ENCODE measurements at places on chromosomes 6 and 20.

- DNase-seq = no peak
Measured at GRCh38 chr6:2429032-2429431, 183.6 kb upstream of the GMDS start.

DNA sequence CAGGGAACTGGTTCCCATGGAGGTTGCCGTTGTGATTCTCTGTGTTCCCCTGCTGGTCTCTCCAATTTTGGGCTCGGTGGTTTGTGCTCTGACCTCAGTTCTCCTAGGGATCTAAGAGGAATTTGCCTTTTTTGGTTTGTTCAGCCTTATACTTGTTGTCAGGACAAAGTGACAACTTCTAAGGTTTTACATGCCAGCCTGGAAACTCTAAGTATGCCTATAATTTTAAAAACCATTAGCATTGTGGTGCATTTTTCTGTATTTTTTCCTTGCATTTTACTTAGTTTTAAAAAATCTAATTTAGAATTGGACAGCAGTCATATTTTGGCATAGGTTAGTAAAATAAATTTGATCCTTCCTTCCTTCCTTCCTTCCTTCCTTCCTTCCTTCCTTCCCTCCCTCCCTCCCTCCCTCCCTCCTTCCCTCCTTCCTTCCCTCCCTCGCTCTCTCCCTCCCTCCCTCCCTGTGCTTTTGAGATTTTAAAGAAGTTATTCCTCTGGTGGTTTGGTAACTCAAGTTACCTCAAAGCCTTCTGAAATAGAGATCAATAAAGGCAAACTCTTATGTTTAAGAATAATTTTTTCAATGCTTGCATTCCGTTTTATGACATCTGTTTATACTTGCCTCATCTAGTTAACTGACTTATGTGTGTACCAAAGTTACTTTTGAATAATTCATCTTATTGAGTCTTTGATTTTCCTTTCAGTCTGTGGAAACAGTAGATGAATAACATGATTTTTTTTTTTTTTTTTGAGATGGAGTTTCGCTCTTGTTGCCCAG, 141.3 kb upstream of the RGS17 start:
- DNase-seq = no peak

DNA sequence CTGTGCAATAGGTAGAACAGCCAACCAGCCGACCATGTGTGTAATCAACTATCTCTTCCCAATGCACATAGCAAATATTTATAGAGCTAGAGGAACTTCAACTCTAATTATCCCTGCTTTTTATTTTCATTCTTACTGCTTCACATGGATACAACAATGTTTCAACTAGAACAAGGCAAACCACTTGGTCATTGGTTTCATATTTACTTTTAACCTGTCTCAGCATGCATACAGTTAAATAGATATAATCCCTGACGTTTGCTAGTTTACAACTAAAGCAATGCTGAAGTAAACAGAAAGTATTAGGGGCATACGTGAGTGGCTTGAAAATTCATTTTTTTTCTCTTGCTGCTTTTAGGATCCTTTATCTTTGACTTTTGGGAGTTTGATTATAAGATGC, 318.5 kb upstream of the MAP3K7 start:
- no peak for DNase-seq

DNA sequence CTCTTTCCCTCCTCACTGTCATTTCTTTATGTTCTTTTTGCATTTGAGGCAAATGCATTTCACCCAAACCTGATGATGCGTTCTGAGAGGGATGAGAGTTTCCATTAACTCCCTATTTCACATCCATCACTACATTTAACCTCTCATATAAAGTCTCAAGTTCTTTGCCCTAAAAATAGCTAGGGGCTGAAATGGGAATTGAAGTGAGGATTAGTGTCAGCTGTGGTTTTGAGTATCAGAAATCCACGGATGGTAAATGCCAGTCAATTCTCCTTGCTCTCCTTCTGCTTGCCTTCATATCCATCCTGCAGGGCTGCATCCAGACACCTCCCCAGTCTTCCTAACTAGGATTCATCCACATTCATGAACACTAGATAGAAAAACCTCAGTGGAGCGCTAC, 10.0 kb upstream of the DTNBP1 start:
- peak; percentile 24 for DNase-seq

DNA sequence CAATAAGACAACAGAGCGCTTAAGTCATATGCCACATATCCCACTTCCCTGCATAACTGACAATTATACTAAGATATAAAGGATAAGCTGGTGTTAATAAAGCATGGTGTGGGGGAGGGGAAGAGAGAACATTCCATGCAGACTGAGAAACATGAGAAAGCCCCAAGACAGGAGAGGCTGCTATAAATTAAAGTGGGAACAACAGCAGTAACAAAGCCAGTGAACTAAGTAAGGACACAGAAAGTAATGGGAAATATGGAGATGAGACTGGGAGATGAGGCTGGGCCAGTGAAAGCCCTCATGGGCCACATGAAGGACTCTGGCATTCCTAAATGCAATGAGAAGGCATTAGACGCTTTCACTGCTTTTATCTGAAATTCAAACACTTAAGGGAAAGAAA, 41.3 kb downstream of the SESN1 start:
- DNase-seq = no peak

DNA sequence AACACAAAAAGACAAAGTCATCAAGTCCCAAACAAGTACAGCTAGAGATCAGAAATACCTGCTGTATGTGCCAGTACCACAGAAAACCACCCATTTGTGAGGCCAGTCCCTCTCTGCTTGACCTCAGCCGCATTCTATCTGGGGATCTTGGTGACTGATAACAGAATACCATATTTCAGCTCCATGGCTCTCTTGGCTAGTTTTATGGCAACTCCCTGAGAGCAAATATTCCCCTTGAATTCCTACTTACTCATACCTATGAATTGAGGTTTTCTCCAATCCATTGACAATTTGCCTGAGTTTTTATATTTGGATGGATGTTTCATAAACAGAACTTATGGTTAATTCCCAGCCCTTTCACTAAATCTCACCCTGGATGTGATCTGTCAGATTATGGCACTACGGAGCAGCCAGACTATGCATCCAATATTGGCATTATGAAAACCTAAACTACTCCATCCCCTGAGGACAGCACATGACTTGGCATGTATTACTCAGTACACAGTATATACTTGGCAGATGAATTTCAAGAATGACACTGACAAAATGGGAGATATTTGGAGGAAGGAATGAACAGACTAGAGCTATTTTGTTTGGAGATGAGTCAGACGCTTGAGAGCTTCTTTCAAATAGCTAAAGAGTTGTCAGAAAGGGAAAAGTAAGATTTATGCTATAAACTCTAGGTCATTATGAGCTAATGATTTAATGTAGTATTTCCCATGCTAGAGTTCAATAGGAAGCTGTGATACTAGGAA, 95.7 kb downstream of the PRDM1 start:
- DNase-seq = peak; percentile 12

GRCh38 chr20:3412600-3413392, 5.3 kb upstream of the DNAAF9 start:
- no peak for DNase-seq

GRCh38 chr6:157688960-157689599, 134.0 kb upstream of the SNX9 start:
- DNase-seq = peak; percentile 86

GRCh38 chr6:112874881-112875280, 527.8 kb downstream of the RFPL4B start:
- no peak for DNase-seq

GRCh38 chr20:41393705-41394066, 27.1 kb upstream of the EMILIN3 start:
- peak; percentile 71 for DNase-seq

- DNase-seq = no peak
Measured at GRCh38 chr6:110852773-110853172, 21.8 kb upstream of the AMD1 start.

GRCh38 chr6:153087436-153087835, 43.6 kb downstream of the RGS17 start:
- no peak for DNase-seq

- no peak for DNase-seq
Measured at GRCh38 chr6:33490621-33491020, 36.2 kb downstream of the ZBTB9 start.

DNA sequence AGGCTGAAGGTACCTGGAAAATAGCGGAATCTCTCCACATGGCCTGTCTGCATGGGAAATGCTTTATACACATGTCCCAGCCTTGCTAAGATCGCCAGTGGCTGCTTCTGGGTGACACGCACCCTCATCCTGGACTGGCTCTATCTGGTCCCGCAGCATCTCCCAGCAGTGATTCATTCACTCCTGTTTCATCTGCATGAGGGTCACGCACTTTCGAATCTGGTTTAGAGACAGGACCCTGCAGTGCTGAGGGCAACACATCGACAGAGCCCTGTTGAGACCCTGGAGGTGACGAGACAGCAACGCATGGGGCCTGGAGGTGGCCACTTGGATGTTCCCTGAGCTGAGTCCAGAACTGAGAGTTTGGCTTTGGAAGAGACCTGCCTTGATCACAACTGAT, 136.5 kb downstream of the SMOC2 start:
- DNase-seq = no peak

DNA sequence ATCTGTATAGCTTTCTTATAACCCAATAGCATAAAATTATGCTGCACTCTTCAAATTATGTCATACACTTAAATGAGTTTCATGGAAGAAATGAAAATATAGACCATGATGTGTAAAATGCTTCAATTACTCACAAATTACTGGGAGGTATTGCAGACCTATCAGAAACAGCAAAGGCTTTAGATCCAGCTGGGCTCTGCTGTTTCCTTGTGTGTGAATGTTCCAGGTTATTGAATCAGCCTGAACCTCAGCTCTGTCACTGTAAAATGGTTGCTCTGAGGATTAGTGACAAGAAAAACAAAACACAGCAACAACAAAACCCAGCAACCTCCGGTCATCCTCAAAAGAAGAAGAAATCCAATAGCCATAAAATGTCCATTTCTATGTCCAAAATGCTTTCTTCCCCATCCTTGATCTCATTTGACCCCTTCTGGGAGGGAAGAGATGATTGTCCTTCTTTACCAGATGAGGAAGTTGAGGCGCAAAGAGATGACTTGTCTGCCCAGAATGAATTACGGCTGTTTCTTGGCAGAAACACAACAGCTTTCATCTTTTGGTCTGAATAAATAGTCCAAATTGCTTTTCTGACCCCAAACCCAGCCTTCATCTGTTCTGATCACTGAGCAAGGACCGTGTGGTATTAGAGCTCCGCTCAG, 42.2 kb upstream of the TGM6 start:
- DNase-seq = peak; percentile 14

DNA sequence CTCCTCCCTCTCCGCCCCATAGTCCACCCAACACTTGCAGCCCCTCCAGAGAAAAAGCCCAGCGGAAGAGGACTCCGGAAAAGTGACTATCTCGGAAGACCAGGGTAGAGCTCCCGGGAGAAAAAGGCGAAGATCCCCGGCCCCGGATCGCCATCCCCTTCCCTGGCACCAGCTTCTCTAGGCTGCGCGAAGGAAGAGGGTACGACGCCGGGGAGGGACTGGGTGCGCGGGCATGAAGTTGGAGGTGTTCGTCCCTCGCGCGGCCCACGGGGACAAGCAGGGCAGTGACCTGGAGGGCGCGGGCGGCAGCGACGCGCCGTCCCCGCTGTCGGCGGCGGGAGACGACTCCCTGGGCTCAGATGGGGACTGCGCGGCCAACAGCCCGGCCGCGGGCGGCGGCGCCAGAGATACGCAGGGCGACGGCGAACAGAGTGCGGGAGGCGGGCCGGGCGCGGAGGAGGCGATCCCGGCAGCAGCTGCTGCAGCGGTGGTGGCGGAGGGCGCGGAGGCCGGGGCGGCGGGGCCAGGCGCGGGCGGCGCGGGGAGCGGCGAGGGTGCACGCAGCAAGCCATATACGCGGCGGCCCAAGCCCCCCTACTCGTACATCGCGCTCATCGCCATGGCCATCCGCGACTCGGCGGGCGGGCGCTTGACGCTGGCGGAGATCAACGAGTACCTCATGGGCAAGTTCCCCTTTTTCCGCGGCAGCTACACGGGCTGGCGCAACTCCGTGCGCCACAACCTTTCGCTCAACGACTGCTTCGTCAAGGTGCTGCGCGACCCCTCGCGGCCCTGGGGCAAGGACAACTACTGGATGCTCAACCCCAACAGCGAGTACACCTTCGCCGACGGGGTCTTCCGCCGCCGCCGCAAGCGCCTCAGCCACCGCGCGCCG, 822 bp downstream of the FOXQ1 start:
- peak; percentile 26 for DNase-seq

GRCh38 chr20:5845681-5846615, 95.7 kb downstream of the SHLD1 start:
- DNase-seq = peak; percentile 62

DNA sequence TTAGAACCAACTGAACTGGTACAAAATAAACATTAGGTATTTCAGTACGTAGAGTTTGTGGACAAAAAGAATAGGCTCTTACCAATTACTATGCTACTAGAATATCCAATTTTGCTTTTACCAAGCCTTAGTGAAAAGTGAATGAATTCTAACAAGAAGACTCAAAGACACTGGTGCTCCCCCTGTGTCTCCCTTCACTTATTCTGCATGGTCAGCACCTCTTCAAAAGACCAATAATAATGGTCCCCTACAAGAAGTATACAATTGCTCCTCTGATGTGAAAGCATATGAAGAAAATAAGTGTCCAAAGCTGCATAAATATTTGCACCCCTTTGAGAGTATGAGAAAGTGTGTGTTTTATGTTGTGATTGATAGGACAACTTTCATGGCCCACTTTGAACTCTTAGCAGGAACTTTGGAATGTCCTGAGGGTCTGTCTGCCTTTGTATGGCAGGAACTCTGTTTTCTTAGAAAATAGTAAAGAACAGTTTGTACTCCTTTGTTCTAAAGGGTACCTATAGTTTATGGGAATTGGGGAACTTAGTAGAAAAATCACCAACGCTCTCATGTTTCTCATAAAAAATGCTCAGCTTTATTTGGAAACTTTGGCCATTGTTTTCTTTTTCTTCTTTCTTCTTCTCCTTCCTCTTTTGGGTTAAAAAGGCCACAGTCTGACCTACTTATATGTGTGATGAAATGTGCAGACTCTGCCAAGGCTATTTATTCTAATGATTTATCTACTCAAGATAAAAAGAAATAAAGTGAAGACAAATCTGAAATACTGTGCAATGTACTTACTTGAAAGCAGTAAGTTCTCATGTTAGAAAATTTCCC, 352.4 kb downstream of the LAMA2 start:
- peak; percentile 53 for DNase-seq

DNA sequence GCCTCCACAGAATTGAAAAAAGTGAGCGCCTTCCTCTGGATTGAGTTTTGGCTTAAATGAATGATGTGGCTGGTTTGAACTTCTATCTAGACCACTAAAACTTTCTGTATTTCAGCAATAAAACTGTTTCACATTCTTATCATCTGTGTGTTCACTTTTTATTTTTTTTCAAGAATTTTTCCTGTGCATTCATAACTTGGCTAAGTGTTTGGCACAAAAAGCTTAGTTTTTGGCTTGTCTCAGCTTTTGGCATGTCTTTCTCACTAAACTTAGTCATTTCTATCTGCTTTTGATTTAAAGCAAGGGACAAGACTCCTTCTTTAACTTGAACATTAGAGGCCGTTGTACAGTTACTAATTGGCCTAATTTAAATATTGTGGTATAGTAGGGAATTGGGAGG, 1015.1 kb downstream of the EPHA7 start:
- peak; percentile 91 for DNase-seq

- peak; percentile 49 for DNase-seq
Measured at GRCh38 chr20:47106786-47107185, 212.1 kb downstream of the EYA2 start.

GRCh38 chr20:32249030-32249738, 28.3 kb upstream of the KIF3B start:
- DNase-seq = no peak

- peak; percentile 66 for DNase-seq
Measured at GRCh38 chr6:117267766-117268534, 2.6 kb downstream of the VGLL2 start.

Data from muscle of leg (tissue), 16 donors.